Neural crest cell (in vitro differentiated cells): ENCODE measurements at places on chromosomes 5 and 9.

DNA sequence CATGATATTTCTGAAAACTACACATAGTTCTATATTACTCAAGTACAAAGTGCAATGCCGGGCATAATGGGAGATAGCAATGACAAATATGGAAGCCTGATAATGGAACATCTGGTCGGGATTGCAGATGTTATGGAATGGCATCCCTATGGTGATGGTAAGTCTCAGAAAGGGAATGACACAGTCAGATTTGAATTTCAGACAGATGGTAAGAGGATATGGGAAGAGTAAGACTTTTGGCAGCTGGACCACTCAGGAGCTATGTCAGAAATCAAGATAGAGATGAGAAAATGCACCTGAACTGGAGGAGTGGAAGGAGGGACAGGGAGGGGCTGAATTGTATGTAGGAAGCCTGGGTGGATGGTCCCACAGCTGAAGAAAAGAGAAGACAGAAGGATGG, 200.0 kb downstream of the DTWD2 start:
- DNase-seq = no peak

DNA sequence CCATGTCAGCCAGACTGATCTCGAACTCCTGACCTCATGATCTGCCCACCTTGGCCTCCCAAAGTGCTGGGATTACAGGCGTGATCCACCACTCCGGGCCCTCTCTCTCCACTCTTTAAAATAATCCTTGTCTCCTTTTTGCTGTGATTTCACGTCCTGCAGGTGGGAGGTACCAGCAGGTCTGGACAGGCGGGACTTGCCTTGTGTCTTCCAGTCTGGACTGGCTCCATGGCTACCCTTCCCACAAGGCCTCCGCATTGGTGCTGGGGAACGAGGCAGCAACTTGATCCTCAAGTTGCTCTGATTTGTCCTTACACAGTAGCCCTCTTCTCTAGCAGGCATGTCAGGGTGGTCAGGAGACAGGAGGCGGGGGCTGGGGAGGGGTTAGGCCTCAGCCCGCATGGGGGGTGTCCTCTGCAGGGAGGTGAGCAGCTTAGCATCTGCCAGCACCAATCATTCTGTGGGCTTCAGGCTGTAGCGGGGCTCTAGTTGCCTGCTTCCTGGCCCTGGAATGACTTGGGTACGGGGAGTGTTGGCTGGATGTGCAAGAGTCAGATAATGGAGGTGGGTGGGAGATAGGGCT, 54.3 kb downstream of the TENT4A start:
- no peak for DNase-seq

- no peak for DNase-seq
Observed at GRCh38 chr9:85278769-85279168, 463.0 kb downstream of the AGTPBP1 start.

DNA sequence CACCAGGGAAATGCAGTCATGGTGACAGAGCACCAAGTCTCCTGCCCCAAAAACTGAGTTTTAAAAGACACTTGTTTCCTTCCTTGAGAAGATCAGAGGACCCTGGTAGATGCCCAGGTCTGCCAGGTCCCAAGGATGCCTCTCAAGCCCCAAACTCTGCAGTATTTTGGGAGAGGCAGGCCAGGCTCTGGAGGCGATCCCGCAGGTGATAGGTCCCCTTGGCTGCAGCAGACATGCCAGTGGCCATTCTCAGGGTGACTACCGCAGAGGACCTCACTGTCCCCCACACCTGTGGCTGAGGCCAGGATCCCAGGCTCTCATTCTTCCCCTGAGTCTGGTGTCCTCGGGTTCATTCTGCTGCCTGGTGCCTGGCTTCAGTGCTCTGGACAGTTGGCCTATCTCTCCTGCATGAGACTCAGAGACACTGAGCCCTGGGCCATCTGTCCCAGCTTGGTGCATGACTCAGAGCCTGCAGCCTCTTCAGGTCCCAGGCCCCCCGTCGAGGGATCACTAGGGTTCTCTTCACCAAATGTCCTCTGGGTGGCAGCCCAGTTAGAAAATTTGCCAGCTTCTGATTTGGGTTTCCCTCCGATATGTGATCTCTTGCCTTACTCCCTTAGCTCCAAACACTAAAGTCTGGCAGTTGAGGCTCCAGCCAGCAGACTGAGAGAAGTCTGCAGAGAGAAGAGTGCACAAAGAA, 59.7 kb upstream of the GARNL3 start:
- no peak for DNase-seq

GRCh38 chr9:6575324-6576034, 70.0 kb downstream of the GLDC start:
- DNase-seq = no peak

- DNase-seq = no peak
Observed at GRCh38 chr5:34682926-34683623, 26.9 kb downstream of the RAI14 start.

- no peak for DNase-seq
Observed at GRCh38 chr9:17191082-17191481, 56.2 kb downstream of the CNTLN start.

- DNase-seq = no peak
Observed at GRCh38 chr5:87581661-87582060, 168.9 kb upstream of the CCNH start.

DNA sequence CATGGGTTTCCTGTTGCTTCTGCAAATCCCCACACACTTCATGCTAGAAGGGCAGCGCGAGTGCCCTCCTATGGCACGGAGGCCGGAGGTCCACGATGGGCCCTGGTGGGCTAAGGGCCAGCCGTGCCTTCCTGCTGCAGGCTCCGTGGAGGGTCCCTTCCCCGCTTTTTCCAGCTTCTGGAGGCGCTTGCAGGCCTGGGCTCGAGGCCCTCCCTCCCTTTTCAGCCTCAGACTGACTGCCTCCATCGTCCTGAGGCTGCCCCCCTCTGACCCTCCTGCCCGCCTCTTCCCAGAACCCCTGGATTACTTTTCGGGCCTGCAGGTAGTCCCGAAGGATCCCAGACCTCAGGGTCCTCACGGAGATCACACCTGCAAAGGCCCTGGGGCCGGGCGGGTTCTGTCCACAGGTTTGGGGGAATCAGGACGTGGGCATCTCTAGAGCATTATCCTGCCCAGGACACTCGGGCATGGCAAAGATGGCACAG, 3.2 kb upstream of the TERT start:
- no peak for DNase-seq

DNA sequence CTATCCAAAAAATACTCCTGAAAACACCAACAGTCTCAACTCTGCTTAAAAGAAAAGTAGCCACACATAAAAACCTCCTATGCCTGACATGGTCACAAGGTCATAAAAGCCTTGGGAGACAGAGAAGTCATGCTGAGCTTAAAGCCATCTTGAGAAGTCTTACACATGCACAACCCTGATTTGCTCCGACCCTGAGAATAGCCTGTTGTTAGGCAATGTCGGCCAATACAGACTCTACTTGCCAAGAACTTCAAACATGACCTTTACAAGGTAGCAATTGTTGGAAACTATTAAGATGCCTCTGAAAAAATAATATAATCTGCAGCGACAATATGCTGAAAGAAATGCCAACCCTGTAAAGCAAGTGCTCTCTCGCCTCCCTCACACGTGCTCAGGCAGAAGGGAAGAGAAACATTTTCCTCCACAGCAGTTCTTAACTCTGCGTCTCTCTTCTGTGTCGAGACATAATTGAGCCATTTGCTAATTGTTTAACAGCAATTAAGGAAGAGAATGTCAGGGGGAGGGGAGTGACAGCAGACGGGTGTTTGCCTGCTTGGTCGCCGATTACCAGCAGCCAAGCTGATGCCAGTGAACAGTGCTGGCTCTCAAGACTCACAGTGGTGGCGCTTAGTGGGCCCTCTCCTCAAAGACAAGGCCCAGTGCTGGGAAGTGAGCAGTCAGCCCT, 393.6 kb downstream of the SPOCK1 start:
- no peak for DNase-seq

DNA sequence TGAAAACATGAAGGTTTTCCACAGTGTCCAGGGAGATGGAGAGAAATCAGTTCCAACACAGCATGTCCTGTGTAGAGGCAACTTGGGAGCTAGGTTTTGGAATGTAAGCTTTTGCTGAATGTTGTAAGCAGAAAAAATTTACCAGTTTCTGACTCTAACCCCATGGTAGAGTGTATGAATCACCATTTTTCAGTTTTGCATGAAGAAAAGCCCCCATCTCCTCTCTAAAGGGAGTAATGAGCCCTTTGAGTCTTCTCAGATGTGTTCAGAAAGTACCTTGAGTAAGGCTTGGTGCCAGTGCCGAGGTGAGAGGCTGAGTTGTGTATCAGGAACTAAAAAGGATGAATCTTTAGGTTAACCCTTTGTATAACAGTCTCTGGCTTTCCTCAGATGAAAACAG, 96.2 kb downstream of the ADRB2 start:
- no peak for DNase-seq
